Osteoblast (primary cell): ENCODE measurements at places on chromosomes 12 and 14. TPM values are rescaled to one million over a fixed set of nuclear protein-coding genes. Genes with fewer than 3 reads are reported as not detected.

The GPR132 gene
- total RNA-seq: under 0.01 TPM in 2 replicates

The MAP1LC3B2 gene
- total RNA-seq: 0.29 and 1.1 TPM in 2 replicates

The TAS2R14 gene
- 5.9 and 7.2 TPM in 2 replicates for total RNA-seq

The PRPF40B gene
- 11.6 and 12.4 TPM in 2 replicates for total RNA-seq

The TSPAN11 gene
- 5.4 and 10.0 TPM in 2 replicates for total RNA-seq

- peak; percentile 22 for DNase-seq
Observed at GRCh38 chr12:51687614-51688013, 96.6 kb downstream of the SCN8A start.

DNA sequence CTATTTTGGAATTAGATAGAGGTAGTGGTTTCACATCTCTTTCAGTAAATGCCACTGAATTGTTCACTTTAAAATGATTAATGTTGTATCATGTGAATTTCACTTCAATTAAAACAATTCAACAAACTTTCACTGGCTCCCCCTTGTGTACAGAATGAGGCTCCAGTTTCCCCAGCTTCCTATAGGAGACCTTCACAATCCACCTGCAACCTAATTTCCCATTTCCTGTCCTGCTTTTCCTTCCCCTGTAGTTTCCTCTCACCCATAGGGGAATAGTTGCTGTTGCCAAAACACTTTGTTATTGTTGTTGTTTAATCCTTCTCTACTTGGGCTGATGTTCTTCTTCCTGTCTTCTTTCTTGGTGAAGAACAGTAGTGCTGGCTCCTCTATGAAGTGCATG is 59.8 kb downstream of the NPAS3 start:
- DNase-seq: peak; percentile 15

- peak; percentile 91 for DNase-seq
Observed at GRCh38 chr12:96195845-96196451, 1.8 kb downstream of the ELK3 start.

- peak; percentile 42 for DNase-seq
Observed at GRCh38 chr14:69323266-69323998, 63.5 kb downstream of the GALNT16 start.

DNA sequence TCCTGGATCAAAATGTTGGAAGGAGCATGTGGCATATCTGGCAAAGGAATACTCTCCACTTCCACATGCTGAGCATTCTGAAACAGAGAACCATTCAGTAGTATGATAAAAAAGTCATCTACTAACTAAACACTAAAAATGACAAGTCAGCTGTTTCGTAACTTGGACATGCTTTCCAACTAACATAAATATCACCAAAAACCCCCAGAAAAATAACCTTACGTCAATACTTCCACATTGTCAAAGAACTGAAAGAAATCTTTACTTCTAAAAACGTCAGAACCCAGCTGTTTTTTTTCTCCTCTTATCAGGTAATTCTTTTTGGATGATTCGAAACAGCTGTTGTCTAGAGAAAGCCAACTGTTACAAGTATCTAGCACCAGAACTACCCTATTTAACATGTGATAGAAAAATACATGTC is 8.2 kb downstream of the WBP11 start:
- DNase-seq: no peak

GRCh38 chr12:111138016-111138415 is 217.6 kb upstream of the MYL2 start:
- DNase-seq: no peak

GRCh38 chr14:69087061-69087461 is 65.9 kb downstream of the DCAF5 start:
- DNase-seq: no peak

GRCh38 chr12:115303723-115304309 is 619.8 kb upstream of the TBX3 start:
- DNase-seq: no peak

DNA sequence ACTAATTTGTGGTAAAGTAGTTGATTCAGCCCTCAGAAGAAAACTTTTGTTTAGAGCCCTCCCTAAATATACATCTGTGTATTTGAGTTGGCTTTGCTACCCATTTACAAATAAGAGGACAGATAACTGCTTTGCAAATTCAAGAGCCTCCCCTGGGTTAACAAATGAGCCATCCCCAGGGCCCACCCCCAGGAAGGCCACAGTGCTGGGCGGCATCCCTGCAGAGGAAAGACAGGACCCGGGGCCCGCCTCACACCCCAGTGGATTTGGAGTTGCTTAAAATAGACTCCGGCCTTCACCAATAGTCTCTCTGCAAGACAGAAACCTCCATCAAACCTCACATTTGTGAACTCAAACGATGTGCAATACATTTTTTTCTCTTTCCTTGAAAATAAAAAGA is 2.7 kb downstream of the FZD10 start:
- no peak for DNase-seq

GRCh38 chr12:103975368-103975767 is 9.7 kb downstream of the TDG start:
- no peak for DNase-seq

DNA sequence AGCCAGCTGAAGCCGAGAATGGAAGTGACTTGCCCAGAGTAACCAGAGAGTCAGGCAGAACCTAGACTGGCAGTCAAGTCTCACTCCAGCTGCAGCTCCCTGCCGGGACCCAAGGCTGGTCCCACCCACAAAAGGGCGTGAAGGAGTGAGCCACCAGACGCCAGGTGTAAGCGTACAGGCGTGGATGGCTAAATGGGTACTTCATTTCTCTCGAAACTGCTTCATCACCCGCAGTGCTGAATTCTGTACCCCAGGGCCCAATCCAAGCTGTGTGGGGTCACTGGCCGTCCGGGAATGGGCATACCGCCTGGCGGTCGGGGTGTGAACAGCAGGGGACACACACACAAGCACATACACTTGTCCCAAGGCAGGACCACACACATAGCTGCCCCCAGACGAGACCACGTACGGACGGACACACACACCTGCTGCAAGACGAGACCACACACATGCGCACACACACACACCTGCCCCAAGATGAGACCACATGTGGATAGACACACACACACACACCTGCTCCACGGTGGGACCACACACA is 34.8 kb downstream of the DEGS2 start:
- peak; percentile 69 for DNase-seq

DNA sequence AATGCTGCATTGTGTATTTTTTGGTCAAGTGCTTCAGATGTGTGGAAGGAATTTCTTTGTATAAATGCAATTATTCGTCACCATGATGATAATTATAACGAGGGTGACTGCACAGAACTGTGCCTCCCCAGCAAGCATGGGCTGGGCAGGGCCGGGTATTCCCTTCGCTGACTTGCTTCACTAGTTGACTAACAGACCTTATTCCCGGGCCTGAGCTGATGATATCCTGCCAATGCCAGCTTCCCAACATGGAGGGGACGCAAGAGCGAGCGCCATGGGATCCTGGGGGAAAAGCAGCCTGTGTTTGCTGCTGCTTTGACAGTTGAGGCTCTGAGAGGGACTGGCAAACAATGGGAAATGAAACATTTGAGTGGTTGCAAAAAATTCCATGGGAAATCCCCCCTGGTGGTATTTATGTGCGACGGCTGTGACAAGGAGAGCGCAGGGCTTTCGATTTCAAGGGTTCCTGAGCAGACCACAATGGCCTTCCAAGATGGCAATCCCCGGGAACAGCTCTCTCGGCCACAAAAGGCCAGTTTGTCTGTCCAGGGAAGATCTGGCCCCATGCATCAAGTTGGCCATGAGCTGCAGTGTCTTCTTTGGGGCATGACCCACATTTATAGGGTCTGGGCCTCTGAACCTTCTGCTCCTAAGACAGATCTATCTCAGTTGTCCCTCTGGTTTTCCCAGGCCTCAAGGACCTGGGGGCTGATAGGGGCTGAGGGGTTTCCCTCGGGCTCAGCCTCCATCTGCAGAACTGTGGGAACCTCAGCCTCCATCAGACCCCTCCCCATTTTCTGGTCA is 21.9 kb upstream of the MAP1LC3B2 start:
- DNase-seq: no peak

DNA sequence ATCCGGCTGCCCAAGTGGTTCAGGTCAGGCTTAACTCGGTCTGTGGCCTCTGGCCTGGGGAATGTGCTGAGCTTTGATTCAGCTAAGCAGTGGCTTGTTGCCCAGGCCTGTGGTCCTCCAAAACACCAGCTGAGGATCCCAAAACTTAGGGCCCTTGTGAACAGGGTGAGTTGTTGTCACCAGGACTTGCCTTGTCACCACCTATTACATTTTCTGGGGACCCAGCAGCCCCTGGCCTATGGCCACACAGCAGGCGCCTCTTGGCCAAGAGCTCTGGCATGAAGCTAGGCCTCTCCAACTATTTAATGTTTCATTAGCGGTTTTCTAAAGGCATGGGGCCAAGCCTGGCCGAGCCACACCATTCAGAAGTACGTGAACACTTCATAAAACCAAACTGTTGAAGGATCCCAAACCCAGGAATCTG is 343.7 kb downstream of the CACNA1C start:
- no peak for DNase-seq

GRCh38 chr12:31369712-31370521 is 44.0 kb upstream of the SINHCAF start:
- DNase-seq: peak; percentile 42

DNA sequence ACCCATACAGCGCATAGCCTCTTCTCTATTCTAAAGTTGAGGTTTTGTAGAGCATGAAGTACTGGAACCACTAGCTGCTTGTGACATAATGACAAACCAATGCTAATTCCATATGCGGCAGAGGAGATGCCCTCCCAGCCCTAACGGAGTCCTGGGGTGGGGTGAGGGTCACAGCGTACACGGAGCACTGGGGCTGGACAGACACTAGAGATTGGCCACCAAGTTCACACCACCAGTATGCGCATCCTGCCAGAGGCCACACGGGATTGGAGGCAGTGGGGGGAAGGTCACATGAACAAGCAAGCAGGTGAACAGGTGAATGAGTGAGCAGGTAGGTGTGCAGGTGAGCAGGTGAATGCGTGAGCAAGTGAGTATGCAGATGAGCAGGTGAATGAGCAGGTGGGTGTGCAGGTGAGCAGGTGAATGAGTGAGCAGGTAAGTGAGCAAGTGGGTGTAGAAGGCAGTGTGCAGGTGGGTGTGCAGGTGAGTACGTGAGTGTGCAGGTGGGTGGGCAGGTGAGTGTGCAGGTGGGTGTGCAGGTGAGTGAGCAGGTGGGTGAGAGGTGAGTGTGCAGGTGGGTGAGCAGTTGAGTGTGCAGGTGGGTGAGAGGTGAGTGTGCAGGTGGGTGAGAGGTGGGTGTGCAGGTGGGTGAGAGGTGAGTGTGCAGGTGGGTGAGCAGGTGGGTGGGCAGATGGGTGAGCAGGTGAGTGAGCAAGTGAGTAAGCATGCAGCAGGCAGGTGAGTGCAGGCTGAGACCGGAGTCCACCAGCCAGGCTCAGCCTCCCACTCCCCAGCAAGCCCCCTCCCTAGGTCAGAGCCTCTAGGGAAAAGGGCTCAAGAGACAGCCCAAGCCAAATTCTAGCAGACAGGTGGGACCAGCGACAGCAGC is 52.7 kb downstream of the CCDC85C start:
- DNase-seq: peak; percentile 27

DNA sequence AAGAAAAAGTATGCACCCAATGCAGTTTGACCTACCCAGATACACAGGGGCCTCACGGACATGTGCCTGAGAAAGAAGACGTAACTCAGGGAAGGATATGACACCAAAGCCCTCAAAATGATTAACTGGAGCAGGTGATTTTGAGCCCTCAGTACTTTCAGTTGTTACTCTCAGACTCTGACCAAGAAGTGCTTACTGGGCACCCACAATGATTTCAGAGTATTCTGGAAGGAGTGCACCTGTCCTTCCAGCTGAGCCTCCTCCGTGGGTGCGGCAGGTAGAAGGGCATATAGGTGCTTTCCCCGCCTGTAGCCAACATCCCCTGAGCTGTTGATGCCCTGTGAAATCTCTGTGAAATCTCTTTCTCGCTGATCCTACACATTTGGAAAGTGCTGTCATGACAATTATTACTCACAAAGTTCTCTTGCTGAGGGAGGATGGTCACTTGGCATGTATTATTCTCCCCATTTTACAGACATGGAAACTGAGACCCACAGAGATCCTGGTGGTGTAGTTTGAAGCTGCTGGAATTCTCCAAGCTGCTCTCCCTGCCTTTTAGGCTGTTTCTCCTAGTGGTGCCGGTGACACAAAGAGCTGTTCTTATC is 154.3 kb upstream of the CCND2 start:
- peak; percentile 18 for DNase-seq

DNA sequence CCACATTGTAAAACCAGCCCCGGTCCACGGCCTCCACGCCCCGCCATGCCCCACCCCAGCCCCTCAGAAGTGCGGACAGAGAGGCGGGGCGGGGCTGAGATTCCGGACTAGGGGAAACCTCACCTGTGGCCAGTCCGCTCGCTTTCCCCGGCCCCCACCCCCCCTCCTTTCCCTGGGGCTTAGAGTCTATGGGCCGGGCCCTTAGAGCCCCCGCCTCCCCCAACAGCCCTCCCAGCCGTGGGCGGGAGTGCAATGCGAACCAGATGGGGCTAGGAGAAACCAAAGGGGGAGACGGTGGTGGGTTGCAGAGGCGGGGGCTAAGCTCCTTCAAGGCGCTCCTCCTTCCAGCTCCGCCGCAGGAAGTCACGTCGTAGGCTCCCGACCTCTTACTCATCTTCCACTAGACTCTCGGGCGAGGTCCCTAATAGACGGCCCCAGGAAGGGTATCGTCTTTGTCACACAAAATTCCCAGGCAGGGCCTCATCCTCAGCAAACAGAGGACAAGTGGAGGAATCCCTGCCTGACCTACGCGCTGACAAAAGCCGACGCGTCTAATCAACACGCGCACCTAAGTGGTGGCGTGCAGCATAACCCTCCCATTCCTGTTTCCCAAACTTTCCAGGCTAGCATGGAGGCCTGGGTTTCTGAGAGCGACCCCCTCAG is 1.1 kb upstream of the NAB2 start:
- peak; percentile 94 for DNase-seq
